ENCODE measurements at places on chromosomes 7 and 10.

DNA sequence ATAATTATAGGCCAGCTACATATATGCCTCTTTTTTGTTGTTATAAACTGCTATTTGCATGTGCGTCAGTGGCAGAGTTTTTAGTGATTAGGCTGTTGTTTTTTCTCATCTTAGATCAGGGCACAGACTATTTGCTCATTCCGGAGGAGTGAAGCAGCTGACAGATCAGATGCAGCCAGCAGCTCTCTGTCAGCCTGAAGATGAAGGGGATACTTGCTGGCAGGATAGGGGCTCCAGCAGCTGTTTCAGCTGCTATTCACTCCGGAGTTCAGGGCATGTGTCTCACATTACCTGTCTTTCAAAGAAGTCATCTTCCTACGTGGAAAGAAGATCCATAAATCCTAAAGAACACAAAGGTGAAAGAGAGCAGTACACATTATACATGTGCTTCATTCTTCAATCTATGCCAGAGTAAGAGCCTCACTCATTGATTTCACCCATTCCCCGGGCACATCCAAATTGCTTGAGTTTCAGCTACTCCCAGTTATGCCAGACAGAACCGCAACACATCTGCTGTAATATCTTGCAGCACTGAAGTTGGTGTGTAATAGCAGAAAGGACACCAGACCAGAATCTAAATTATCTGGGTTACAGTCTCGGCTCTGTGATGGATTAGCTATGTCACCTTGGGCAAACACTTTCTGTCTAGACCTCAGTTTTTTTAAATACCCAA, 182.8 kb upstream of the CHRM2 start:
- no peak for DNase-seq

- no peak for DNase-seq
Observed at GRCh38 chr7:38310591-38311101, 37.2 kb upstream of the TARP start.

GRCh38 chr7:158107806-158108205, 479.8 kb downstream of the PTPRN2 start:
- no peak for DNase-seq

- peak; percentile 57 for DNase-seq
Observed at GRCh38 chr7:80439894-80440821, 71.7 kb downstream of the GNAT3 start.

DNA sequence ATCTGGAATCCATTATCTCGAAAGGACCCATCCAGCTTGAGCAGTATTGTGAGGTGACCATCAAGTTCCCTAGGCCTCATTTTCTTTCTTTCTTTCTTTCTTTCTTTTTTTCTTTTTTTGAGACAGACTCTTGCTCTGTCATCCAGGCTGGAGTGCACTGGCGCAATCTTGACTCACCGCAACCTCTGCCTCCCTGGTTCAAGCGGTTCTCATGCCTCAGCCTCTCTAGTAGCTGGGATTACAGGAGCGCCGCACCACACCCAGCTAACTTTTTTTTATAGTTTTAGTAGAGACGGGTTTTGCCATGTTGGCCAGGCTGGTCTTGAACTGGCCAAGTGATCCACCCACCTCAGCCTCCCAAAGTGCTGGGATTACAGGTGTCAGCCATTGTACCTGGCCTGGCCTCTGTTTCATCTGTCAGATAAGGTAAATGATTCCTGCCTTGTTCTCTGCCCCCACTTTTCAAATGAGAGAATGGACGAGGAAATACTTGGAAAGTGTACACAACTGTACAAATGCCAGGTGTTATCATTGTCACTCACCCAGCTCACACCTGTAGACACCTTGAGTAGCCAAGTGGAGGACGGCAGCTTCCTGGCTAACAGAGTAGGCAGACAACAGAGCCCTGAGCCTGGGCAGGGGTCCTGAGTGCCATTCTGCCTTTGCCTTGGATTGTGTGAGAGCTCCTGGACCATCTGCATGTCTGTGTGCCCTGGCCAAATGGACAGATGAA, 54.1 kb downstream of the HK1 start:
- no peak for DNase-seq

GRCh38 chr7:83148776-83149175, 13.9 kb downstream of the PCLO start:
- DNase-seq, result peak; percentile 54

Data from astrocyte (in vitro differentiated cells and primary cell).